ENCODE measurements at places on chromosomes 7 and 10. TPM values are rescaled to one million over a fixed set of nuclear protein-coding genes. Genes with fewer than 3 reads are reported as not detected.
A peak's percentile ranks its signal among the peaks of the same experiment; 100 is the strongest.

DNA sequence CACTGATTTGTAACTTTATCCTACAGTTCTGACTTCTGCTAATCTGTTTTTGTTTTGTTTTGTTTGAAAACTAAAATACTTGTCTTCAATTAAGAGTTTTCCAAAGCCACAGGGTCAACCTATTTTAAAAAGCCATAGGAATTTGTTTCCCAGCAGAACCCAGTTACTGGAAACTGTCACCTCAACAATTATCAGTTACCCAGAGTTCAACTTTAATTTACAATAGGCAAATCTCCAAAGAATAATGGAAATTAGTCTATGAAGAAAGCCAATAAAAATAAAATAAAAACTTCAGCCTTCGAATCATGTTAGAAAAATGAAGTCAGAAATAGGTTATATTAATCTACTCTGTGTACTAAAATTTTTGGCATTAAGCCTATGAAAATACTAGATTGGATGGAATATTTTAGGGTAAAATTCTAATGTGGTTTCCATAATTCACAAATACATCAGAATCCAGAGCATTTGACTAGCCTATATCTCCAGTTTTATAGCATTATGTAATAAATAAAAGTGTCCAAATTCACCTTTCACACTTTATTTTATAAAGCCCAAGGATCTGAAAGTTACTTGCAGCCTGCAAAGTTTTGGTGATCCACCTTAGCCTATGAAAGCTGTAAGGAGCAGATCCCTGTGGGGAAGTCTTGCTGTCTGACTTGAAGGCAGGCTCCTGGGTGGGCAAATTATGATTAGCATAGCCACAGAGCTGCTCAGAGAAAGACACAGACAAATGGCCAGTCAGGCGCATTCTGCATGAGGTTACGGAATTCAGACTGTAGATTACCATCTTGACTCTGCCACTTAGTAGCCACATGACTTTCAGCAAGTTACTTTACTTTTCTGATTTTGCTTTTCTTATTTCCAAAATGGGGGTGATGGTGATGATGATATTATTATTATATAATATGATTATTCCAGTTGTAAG, 250.0 kb upstream of the HGF start:
- no peak overlapping the region for H3K27ac ChIP-seq
- H3K27me3 ChIP-seq, result no peaks in the 10 kb centered on the region
- DNase-seq, result no peak
- no peak overlapping the region for H3K4me3 ChIP-seq
- no peaks in the 10 kb centered on the region for H3K36me3 ChIP-seq
- H3K4me1 ChIP-seq, result no peaks in the 10 kb centered on the region

- no peak for DNase-seq
- no peaks in the 10 kb centered on the region for H3K4me1 ChIP-seq
- no peak overlapping the region for H3K4me3 ChIP-seq
- no peaks in the 10 kb centered on the region for H3K36me3 ChIP-seq
- H3K27ac ChIP-seq, result no peak overlapping the region
These were observed 52.7 kb downstream of the HTR5A start for GRCh38 chr7:155122831-155123230.

GRCh38 chr7:110591341-110591740, 499.6 kb upstream of the LRRN3 start:
- no peaks in the 10 kb centered on the region for H3K36me3 ChIP-seq
- H3K4me1 ChIP-seq, result no peaks in the 10 kb centered on the region
- no peaks in the 10 kb centered on the region for H3K27me3 ChIP-seq
- no peak overlapping the region for H3K4me3 ChIP-seq
- no peak overlapping the region for H3K27ac ChIP-seq

DNA sequence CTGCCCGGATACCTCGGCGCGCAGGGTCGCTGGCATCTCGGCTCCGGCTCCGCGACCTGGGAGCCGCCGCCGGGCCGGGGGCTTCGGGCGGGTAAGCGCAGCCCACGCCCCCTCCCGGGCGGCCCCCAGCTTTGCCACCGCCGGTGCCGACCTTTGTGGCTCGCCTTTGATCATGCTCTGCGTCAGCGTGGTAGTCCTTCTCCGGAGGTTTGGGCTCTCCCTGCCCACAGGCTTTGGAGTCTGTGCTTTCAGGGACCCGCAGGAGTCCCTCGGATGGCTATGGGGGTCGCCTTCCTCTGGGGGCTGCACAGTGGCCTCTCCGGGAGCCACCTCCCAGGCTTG, 7.3 kb downstream of the ATP6V1F start:
- peak overlapping the region; percentile 60 for H3K4me3 ChIP-seq
- no peaks in the 10 kb centered on the region for H3K4me1 ChIP-seq
- DNase-seq, result no peak
- H3K36me3 ChIP-seq, result no peaks in the 10 kb centered on the region
- H3K27ac ChIP-seq, result peak overlapping the region; percentile 54
- no peaks in the 10 kb centered on the region for H3K27me3 ChIP-seq

The FAM180A gene
- not detected for total RNA-seq

- no peaks in the 10 kb centered on the region for H3K27me3 ChIP-seq
- peaks cover 28% of the 10 kb centered on the region for H3K36me3 ChIP-seq
- H3K4me3 ChIP-seq, result peak overlapping the region; percentile 93
- H3K27ac ChIP-seq, result peak overlapping the region; percentile 94
These were observed 1.3 kb upstream of the SCD start for GRCh38 chr10:100345570-100346330.

- no peak for DNase-seq
- no peaks in the 10 kb centered on the region for H3K36me3 ChIP-seq
- H3K27ac ChIP-seq, result no peak overlapping the region
- H3K4me1 ChIP-seq, result no peaks in the 10 kb centered on the region
- no peak overlapping the region for H3K4me3 ChIP-seq
- H3K27me3 ChIP-seq, result no peaks in the 10 kb centered on the region
These were observed 259.1 kb downstream of the PTPRN2 start for GRCh38 chr7:158328376-158329013.

The ABCF2 gene
- 65.5 TPM for total RNA-seq

The LBX1 gene
- not detected for total RNA-seq

The AKR1D1 gene
- total RNA-seq, result not detected

The PURB gene
- total RNA-seq, result 25.3 TPM

The TLX1 gene
- total RNA-seq, result not detected

DNA sequence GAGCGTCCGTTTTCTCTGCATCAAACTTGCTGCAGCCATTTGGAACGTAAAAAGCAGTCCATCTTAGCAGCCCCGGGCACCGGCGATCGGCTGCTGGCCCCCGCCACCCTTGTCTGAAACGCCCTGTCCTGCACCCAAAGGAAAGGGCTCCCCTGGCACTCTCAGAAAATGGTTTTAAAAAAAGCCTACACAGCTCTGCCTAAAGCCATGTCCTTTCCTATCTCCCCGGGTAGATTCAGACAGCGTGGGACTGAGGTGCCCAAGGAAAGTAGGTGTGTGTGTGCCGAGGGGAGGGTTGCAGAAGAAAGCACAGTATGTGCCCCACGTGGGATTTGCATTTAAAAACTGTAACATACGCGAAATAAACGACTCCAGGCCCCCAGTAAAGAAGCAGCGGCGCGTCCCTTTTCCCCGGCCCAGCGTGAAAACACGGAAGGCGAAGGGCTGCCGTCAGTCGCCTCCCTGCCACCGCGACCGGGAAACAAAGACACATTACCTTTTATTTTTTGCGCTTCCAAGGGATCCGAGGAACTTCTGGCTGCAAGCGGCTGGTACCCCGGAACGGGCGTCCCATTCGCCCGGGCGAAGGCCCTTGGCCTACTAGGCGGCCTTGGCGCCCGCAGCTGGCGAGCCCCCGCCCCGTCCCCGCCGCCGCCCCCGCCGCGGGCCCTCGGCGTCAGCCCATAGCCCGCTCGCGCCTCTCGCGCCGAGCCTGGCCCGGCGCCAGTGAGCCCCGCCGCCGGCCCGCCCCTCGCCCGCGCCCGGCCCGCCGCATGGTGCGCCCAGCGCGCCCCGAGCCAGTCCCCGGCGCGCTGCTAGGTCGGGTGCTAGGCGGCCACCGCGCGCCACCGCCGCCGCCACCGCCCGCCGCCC, 304.6 kb downstream of the PRPF18 start:
- H3K27ac ChIP-seq, result no peak overlapping the region
- H3K27me3 ChIP-seq, result peaks cover 59% of the 10 kb centered on the region
- peak; percentile 17 for DNase-seq
- peak overlapping the region; percentile 43 for H3K4me3 ChIP-seq
- no peaks in the 10 kb centered on the region for H3K4me1 ChIP-seq
- no peaks in the 10 kb centered on the region for H3K36me3 ChIP-seq

DNA sequence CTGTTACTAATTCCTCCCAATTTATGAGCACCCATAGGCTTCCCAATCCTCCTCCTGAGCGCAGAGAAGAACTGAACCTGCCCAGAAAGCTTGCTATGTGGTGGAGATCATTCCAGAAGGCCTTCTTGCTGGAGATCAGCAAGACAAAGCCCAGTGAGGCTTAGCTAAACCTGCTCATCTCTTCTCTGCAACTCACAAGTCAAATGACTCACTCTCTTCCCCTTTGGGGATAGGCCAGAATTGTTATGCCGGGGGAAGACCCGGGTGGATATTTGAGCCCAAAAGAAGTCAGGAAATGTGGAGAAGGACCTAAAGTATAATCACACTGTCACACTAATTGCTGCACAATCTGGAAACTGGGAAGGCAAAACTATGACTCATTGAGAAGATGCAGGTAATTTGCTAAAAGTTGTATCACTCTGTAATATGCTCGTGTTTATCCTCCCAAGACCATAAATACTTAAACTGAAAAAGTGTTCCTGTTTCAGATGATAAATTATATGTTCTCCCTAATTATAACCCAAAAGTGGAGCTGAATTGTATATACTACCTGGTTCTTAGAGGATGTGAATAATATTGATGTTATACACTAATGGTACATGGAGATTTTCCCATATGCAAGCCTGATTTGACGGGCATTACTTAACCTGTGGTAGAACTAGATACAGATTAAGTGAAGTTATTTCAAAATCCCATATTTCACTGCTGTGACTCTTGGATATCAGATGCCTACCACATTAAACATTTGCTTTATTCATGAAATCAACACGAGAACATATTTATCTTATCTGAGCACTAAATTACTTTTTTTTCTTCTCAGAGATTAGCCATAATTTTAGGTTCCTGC, 6.4 kb downstream of the NEBL start:
- no peaks in the 10 kb centered on the region for H3K36me3 ChIP-seq
- no peaks in the 10 kb centered on the region for H3K27me3 ChIP-seq
- peak; percentile 57 for DNase-seq
- no peak overlapping the region for H3K27ac ChIP-seq
- H3K4me3 ChIP-seq, result no peak overlapping the region

DNA sequence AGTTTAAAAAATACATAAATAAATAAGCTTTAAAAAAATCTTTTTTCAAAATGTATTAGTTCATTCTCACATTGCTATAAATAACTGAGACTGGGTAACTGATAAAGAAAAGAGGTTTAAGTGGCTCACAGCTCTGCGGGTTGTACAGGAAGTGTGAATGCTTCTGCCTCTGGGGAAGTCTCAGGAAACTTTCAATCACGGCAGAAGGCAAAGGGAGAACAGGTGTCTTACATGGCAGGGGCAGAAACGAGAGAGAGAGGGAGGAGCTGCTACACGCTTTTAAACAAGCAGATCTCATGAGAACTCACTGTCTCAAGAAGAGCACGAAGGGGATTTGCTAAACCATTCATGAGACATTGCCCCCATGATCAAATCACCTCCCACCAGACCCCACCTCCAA, 114.6 kb downstream of the DNAJC1 start:
- peaks cover 10% of the 10 kb centered on the region for H3K4me1 ChIP-seq
- DNase-seq, result peak; percentile 10
- no peaks in the 10 kb centered on the region for H3K27me3 ChIP-seq
- peaks cover 5% of the 10 kb centered on the region for H3K36me3 ChIP-seq
- no peak overlapping the region for H3K27ac ChIP-seq

DNA sequence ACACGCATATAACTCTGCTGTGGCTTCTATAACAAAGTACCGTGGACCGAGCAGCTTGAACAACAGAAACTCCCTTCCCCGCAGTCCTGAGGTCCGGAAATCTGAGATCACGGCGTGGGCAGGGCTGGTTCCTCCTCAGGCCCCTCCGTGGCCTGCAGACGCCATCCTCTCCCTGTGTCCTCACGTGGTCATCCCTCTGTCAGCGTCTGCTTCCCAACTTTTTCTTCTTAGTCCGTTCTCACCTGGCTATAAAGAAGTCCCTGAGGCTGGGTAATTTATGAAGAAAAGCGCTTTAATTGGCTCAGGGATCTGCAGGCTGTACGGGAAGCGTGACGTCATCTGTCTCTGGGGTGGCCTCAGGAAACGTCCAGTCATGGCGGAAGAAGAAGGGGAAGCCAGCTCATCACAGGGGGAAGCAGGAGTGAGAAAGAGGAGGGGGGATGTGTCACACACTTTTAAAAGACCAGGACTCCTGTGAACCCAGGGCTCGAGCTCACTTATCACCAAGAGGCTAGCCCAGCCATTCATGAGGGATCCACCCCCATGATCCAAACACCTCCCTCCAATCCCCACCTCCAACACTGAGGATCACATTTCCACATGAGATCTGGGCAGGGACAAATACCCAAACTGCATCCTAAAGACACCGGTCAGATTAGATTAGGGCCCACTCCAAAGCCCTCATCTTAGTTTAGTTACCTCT, 91.2 kb upstream of the INSIG1 start:
- DNase-seq, result peak; percentile 83
- peak overlapping the region; percentile 27 for H3K27ac ChIP-seq
- H3K4me3 ChIP-seq, result no peak overlapping the region
- no peaks in the 10 kb centered on the region for H3K27me3 ChIP-seq

- H3K4me3 ChIP-seq, result no peak overlapping the region
- no peaks in the 10 kb centered on the region for H3K4me1 ChIP-seq
- no peak overlapping the region for H3K27ac ChIP-seq
- no peaks in the 10 kb centered on the region for H3K36me3 ChIP-seq
- peak; percentile 74 for DNase-seq
- H3K27me3 ChIP-seq, result no peaks in the 10 kb centered on the region
These were observed 6.9 kb upstream of the CREB3L2 start for GRCh38 chr7:138008588-138009349.

DNA sequence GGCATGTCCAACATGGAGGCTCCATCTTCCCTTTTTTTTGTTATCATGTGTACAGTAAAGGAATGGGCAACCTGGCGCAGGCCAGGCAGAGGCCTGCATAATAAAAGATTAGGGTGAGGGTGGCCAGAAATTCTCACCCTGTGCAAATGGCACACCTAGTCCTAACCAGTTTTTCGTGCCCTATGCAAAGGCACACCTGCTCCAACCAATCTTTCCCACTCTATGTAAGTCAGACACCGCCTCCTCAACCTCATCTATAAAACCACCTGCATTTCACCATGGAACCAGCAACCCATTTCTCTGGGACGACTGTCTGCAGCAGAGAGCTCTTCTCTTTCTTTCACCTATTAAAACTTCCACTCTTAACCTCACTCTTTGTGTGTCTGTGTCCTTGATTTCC, 16.1 kb downstream of the TBATA start:
- H3K4me3 ChIP-seq, result no peak overlapping the region
- H3K27me3 ChIP-seq, result no peaks in the 10 kb centered on the region
- no peak for DNase-seq
- no peaks in the 10 kb centered on the region for H3K4me1 ChIP-seq
- H3K27ac ChIP-seq, result no peak overlapping the region
